GM23248 (cell line): ENCODE measurements at places on chromosomes 3 and 15. TPM values are rescaled to one million over a fixed set of nuclear protein-coding genes. Genes with fewer than 3 reads are reported as not detected.

Gene CPN2
- polyA plus RNA-seq: not detected in 2 replicates

Gene MEX3B
- polyA plus RNA-seq: 5.3 and 5.7 TPM in 2 replicates

Gene NIT2
- polyA plus RNA-seq: 76.2 and 84.0 TPM in 2 replicates

Gene GOLGA8K
- polyA plus RNA-seq: not detected in 2 replicates

Gene TUSC7
- polyA plus RNA-seq: 0.21 TPM in 1 of 2 replicates, not detected in the other

Gene ZNF385D
- 11.5 and 13.8 TPM in 2 replicates for polyA plus RNA-seq

Gene BTLA
- polyA plus RNA-seq: 0.38 TPM in 1 of 2 replicates, not detected in the other

Gene NANOGP8
- not detected in 2 replicates for polyA plus RNA-seq

Gene CNTN3
- polyA plus RNA-seq: 4.3 and 5.6 TPM in 2 replicates

Gene ANKRD34C
- polyA plus RNA-seq: not detected in 2 replicates

Gene GOLGA8J
- polyA plus RNA-seq: not detected in 2 replicates

Gene LRRC34
- polyA plus RNA-seq: 4.2 and 5.9 TPM in 2 replicates

Gene SERINC4
- not detected in 2 replicates for polyA plus RNA-seq

Gene TGM5
- polyA plus RNA-seq: not detected in 2 replicates

Gene ABI3BP
- 30.3 and 38.2 TPM in 2 replicates for polyA plus RNA-seq

Gene HHLA2
- polyA plus RNA-seq: not detected in 2 replicates

Gene RLBP1
- polyA plus RNA-seq: not detected in 2 replicates

Gene CCDC13
- 0.41 and 1.1 TPM in 2 replicates for polyA plus RNA-seq
